ENCODE measurements at places on chromosomes 6 and 20.

DNA sequence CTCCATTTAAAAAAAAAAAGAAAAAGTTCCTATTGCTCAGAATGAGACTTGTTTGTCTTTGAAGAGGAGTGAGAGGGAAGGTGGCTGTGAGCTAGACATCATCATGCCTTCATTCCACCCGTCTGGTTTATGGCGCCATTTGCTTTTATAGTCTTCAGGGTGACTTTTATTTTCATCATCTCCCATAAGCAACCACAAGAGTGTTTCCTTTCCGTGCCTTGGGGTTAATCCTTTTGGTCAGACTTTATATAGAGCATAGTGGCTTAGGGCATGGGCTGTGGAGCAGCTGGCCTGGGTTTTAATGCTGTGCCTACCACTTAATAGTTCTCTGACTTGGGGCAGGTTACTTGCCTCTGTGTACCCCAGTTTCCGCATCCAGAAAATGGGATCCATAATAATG, 77.8 kb downstream of the RREB1 start:
- DNase-seq = no peak

- no peak for DNase-seq
Observed at GRCh38 chr6:23087471-23087870, 518.1 kb downstream of the HDGFL1 start.

DNA sequence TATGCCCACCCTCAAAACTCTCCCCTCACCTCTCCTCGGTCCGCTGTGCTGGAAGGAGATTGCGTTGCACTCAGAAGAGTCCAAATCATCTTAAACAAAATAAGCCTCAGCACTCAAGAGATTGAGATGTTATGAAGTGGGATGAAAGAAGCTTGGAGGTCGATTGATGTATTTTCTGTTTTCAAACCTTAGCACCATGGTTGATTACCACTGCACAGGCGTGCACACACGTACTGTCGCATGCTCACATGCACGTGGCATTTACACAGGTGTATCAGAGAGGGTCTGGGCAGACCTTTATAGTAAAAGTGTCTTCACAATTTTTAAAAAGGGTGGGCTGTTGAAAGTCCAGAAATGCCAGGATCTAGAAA, 612 bp upstream of the AGPAT4 start:
- no peak for DNase-seq

- no peak for DNase-seq
Observed at GRCh38 chr6:35544769-35545361, 32.2 kb upstream of the TULP1 start.

GRCh38 chr6:34132486-34133185, 13.3 kb downstream of the GRM4 start:
- no peak for DNase-seq

- no peak for DNase-seq
Observed at GRCh38 chr6:6712449-6713403, 124.2 kb downstream of the LY86 start.

DNA sequence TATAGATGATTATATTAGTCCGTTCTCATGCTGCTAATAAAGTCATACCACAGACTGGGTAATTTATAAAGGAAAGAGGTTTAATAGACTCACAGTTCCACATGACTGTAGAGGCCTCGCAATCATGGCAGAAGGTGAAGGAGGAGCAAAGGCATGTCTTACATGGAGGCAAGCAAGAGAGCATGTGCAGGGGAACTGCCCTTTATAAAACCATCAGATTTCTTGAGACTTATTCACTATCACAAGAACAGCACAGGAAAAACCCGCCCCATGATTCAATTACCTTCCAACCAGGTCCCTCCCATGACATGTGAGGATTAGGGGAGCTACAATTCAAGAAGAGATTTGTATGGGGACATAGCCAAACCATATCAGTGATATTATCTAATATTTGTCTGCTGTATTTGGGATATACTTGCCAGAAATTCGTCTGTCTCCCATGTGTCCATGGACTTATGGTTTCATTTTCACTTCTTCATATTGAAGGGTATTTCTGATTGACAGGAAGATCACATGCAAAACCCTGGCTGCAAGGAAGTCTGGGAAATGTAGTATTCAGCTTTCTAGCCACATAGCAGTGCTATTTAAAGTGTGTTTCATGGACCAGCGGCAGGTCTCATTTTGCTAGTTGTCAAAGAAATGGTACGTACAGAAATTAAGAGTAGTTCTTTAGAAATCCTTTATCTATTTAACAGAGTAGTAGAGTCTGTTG, 50.5 kb upstream of the PAK5 start:
- DNase-seq = no peak

DNA sequence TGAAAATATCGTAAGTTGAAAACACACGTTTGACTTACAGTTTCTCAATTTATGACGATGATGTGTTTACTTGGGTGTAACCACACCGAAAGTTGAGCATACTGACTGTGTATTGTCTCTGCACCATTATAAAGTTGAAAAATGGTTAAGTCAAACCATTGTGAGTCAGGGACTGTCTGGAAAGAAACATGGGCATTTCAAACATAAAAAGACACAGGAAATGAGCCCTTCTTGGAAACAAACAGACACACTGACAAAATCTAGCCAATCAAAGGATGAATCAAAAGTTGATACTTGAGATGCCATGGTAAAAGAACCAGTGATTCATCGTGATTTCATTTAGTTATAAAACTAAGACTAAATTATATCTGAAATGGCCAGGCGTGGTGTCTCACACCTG, 5.3 kb downstream of the POPDC3 start:
- DNase-seq = no peak

DNA sequence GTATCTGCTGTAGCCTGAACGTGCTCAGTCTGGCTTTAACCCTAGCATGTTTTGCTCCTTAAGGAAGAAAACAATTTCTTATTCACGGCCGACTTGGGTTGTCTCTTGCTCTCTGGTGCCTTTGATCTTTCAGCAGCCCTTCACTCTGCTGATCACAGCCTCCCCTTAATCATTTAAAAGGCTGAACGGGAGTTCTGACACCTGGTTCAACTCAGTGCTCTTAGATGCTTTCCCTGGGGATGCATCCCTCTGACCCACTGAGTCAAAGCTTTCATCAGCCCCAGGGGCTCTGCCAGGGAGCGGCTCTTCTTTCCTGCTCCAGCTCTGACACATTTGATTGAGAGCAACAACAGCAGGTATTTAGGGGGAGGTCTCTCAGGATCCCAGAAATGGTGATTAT, 79.0 kb upstream of the FYN start:
- no peak for DNase-seq

DNA sequence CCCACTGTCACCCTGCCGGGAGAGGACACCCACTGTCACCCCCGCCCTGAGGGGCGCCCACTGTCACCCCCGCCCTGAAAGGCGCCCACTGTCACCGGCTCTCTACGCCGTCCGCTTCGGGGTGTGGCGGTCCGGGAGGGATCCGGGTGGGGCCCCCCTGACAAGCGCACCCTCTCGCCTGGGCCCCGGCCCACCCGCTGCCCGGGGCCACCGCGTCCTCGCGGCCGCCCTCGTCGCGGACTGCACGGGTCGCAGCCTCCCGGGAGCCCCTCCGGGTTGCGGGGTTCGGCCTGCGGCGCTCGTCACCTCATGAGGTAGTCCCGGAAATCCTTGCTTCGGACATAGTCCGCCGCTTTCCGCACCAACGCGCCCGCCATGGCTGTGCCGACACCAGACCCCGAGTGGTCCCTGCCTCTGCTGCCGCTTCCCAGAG, 224 bp downstream of the MPC1 start:
- no peak for DNase-seq
